ENCODE measurements at places on chromosomes 5 and 9. TPM values are rescaled to one million over a fixed set of nuclear protein-coding genes. Genes with fewer than 3 reads are reported as not detected.

DNA sequence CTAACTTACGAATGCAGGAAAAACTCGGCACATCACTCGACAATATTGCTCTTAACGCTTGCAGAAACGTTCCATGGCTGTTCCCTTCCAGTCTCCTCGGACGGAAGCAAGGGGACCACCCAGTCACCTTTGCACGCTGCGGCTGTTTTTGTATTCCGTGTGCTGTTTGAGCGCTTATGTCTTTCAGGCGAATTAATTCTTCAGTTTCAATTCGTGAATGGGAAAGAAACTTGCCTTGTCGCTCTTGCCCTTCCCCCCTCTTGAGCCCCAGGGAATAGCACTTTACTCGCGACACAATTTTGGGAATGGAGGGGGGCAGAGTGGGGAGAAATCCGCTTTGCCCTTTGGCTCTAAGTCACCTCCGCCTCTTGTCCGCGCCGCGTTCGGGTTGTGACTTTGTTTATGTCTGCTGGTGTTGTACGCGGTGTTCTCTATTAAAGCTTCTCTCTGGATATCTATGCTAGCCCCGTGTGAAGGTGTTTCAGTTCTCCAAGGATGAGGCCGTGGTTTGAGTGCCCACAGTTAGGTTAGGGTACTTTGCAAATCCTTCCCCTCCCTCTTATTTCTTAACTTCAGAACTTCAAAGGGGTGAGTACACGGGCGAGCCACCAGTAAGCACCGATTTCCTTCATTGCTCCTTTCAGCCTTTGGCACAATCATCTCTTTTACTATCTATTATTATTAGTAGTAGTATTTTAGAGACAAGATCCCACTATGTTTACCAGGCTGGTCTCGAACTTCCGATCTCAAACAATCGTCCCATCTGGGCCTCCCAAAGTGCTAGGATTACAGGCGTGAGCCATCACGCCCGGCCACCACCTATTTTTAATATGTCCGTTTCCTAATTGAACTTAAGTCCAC is 2.7 kb downstream of the FOXB2 start:
- DNase-seq, result no peak

DNA sequence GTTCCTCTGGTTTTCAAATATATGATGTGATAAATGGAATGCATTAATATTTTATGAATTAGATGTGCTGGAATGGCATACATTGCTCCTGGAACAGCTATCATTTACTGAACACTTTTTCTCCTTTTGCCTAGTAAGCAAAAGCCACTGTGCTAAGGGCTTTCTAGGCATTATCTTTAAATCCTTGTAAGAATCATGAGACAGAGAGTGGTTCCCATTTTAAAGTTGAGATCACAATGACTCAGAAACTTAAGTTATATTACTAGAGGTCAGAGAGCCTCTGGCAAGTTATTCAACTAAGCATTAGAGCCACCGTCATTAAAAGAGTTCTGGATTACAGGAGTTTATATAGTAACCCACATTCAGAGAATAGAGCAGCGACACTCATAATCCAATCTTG is 26.7 kb upstream of the FSD1L start:
- no peak for DNase-seq

DNA sequence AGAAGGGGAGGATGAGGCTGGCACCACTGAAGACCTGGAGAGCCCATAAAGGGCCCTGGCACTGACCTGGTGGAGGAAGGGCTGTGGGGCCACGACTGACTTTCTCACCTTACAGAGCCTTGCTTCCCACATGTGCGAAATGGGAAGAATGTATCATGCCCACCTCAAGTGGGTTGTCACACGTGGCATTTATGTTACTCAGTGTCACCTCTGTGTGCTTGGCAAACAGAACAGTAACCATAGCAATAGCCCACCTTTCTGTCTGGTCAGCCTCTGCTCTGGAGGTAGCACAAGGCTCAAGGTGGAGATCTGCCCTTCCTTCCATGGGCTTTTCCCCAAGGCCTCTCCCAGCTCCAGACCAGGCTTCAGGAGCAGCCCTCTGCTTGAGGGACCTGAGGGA is 16.7 kb downstream of the TCF7 start:
- DNase-seq, result no peak

DNA sequence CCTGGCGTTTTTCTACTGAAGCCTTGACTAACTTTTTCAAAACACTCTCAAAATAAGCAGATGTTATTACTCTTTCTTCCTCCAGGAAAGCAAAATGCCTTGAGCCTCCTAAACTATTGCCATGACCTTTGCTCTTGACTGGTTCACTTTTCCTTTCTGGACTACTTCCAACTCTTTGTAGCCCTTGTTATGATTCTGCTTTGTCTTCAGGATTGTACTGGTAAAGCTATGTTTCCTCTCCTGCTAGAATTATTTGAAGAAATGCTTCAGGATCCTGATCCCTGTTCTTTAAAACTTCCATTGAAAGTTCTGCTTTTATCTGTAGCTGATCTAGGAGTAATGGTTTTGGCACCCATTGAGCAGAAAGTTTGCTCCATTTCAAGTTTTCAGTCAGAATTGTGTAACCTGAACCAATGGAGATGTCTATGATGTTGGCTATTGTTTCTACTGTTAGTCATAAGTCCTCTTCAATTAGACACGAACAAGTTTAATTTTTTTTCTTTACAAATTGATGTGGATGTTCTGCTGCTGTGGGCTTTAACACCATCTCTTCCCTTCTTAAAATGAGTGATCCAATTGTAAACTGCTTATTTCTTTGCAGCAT is 1356.4 kb downstream of the EFNA5 start:
- peak; percentile 74 for DNase-seq

GRCh38 chr5:89849830-89850512 is 559.6 kb downstream of the CETN3 start:
- DNase-seq, result peak; percentile 74

GRCh38 chr5:71564895-71565294 is 22.2 kb upstream of the MCCC2 start:
- DNase-seq, result no peak

Gene PHF24
- 0.16 TPM for total RNA-seq

Gene PHYHD1
- total RNA-seq, result 13.1 TPM

Gene FAM221B
- total RNA-seq, result not detected

Gene GIN1
- 14.4 TPM for total RNA-seq

Data from fibroblast of the aortic adventitia (primary cell).